ENCODE measurements at places on chromosomes 11 and 22.

DNA sequence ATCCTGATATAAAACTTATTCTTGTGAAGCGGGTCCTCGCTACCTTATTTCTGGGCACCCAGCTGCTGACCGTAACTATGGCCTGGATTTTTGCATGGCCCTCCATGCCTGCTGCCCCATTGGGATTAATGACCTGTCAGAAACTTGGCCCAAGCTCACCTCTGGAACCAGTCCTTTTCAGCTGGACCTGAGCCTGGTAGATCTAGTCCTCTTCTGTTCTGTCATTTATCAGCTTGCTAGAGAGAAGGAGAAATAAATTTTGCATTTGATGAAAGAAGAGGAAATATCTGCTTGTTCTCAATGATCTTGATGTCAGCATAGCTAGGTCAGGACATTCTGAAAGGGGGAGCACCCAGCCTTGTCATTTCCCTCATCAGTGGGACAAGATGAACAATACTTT is 387.8 kb upstream of the LARGE1 start:
- DNase-seq, result no peak

DNA sequence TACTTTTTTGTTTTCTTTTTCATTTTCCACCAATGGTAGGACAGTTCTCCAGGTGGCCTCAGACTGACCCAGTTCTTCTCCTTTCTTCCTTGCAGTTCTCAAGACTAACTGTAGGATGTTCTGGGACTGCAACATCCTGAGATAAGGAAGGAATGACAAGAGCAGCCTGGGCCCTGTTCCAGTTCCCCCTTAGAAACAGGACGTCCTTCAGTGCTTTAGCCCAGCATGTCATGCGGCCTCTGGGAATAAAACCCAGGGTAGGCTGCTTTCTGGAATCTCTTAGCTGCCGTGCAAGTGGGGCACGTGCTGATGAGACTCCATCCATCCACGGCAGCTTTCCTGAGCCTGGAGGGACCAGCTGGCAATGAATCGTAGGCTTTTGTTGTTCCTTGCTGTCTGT is 24.0 kb upstream of the CADM1 start:
- DNase-seq, result no peak

GRCh38 chr11:45662665-45663485 is 2.5 kb downstream of the CHST1 start:
- DNase-seq, result peak; percentile 58

GRCh38 chr11:25211635-25212254 is 714.9 kb downstream of the LUZP2 start:
- DNase-seq, result no peak

DNA sequence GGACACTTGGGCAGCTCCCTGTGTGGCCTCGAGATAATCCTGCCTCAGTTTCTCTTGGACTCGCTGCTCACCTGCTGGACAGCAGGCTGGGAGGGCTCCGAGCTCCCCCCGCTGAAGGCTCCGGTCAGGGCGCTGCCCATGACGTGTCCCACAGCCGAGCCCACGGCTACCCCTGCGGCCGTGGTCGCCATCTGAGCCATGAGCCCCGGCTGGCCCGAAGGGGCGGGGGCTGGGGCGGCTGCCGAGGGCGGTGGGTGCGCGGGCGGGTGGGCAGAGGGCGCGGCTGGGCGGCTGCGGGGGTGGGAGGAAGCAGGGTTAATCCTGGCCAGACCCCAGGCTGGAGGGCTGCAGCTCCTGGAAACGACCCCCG is 484 bp downstream of the CHCHD10 start:
- no peak for DNase-seq

DNA sequence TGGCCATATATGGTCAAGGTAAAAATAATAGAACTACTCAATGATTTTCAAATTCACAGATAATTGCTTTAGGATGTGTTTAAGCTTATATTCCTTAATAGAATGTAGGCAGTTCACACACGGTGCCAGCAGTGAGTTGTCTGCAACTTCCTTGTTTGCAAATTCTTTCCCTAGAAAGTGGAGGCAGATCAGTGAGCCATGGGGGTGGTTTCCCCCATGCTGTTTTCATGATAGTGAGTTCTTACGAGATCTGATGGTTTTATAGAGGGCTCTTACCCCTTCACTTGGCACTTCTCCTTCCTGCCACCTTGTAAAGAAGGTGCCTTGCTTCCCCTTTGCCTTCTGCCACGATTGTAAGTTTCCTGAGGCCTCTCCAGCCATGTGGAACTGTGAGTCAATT is 111.8 kb upstream of the LMO1 start:
- DNase-seq, result no peak

DNA sequence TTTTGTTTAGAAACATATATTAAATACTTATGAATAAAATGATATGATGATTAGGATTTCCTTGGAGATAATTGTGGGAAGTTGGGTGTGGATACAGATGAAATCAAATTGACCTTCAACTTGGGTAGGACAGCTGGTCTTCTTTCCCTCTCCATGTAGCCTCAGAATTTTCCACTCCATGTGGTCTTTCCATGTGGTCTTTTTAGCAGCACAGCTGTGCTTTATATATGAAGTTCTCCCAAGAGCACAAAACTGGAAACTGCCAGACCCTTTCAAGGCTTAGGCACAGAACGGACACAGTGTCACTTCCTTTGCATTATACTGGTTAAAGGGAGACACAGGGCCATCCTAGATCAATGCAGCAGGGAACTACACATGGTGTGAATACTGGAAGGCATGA is 28.6 kb downstream of the FAM76B start:
- no peak for DNase-seq

GRCh38 chr11:6745465-6746015 is 26.2 kb downstream of the OR2AG2 start:
- DNase-seq, result peak; percentile 58

DNA sequence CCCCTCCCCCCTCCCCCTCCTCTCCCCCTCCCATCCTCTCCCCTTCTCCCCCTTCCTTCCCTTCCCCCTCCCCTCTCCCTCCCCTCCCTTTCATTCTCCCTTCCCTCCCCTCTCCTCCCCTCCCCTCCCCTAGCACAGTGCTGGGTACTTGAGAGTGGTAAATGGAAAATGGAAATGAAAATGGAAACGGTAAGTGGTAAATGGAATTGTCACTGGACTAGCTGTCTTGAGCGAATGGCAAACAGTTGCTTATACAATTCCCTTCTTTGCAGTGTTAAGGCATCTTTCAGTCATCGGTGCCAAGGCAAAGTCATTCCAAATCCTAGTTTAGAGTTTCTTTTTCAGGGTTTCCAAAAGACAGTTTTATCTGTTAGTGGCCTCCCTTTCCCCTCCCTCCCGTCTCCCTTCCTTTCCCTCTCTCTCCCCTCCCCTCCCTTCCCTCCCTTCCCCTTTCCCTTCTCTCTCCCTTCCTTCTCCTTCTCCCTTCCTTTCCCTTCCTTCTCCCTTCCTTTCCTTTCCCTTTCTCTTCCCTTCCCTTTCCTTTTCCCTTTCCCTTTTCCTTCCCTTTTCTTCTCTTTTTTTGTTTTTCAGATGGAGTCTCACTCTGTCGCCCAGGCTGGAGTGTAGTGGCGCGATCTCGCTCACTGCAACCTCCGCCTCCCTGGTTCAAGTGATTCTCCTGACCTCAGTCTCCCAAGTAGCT is 47.3 kb downstream of the GRAMD1B start:
- no peak for DNase-seq

GRCh38 chr11:18193010-18193409 is 20.4 kb downstream of the MRGPRX4 start:
- no peak for DNase-seq

Data from hematopoietic multipotent progenitor cell treated with erythropoietin and hydrocortisone succinate and interleukin-3 and kit ligand, for 8 days (in vitro differentiated cells).